ENCODE measurements at places on chromosomes 5 and 9.

- no peak for DNase-seq
These were observed at the start of gene SMIM32 for GRCh38 chr5:136192526-136193321. SMIM32 (minus strand) TSS chr5:136193162; CDS start chr5:136192524, 638 bp downstream.

GRCh38 chr9:7118633-7119032, 360.9 kb downstream of the KDM4C start:
- DNase-seq = no peak

GRCh38 chr9:19757745-19758144, 31.1 kb downstream of the SLC24A2 start:
- no peak for DNase-seq

DNA sequence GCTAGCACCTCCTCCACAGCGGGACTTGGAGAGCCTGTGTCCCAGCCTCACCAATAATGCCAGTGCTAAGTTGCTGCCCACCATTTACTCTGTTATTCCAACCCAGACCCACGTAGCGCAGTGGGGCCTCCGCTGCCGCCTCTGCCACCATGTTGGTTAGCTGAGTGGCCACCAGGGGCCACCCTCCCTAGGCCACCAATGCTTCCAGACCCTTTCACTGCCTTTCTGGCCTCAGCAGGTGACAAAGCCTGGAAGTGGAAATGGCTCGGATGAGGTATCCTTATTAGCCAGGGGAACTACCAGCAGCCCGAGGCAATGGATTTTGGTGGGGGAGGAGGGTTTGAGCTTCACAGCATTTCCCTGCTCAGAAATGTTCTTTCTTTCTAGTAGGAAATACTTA, 110.1 kb downstream of the OSTF1 start:
- DNase-seq = no peak

- no peak for DNase-seq
These were observed 31.3 kb downstream of the TMEM174 start for GRCh38 chr5:73204332-73204731.

DNA sequence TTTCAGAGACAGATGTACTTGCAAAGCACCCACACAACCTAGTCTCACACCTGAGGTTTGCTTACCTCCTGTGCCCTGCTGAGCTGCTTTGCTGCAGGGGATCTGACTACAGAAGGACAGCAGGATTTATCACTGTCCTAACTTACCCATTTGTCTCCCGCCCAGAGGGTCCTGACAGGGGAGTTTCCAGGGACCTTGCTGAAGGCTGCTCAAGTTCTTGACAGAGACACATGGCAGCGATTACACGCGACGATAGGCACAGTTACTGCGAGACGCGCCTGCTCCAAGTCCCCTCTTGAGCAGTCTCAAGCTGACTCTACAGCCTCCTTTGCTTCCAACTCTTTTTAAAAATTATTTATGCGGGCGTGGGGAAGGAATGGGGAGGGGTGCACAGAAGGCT, 24.6 kb upstream of the GALNT10 start:
- no peak for DNase-seq

DNA sequence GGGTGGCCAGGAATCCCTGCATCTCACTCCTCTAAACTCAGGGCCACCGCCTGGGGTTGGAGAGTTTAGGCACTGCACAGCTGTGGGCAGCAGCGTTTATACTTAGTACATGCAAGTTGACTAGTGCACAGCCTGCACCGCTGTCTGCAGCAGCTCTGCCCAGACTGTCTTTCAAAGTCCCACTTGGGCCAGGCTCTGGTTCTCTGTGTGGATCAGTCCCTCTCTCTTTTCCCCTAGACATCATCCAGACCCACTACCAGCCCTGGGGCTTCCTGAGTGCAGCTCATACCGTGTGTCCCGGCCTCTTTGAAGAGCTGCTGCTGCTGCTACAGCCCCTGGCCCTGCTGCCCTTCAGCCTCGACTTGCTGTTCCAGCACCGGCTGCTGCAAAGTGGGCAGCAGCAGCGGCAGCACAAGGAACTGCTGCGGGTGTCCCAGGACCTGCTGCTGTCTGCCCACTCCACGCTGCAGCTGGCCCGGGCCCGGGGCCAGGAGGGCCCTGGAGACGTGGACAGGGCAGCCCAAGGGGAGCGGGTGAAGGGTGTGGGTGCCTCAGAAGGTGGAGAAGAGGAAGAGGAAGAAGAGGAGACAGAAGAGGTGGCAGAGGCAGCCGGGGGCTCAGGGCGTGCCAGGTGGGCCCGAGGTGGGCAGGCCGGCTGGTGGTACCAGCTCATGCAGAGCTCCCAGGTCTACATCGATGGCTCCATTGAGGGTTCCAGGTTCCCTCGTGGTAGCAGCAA, 45.1 kb upstream of the TESK1 start:
- no peak for DNase-seq

DNA sequence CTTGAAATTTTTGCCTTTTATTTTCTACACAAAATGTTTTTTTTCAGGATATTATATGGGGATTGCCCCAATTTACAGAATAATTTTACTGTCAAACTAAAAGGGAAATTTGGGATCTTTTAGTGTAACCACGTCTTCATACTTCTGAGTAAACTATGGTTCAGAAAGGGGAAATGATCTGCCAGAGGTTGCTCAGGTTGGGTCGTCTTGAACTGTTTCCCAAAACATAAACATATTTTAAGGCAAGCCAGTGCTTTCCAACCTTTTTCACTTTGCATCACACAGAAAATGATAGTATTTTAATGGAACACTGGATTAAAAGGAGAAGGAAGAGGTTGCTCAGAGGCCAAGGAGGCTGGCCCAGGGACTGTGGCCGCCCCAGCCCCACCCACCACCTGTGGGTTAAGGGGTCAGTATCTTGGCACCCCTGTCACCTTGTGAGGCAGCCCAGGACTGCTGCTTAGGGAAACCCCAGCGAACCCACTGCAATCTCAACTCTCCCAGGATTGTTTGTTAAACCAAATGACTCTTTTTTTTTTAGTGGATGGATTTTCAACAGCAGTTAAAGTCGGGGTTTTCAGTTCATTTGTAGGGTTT, 142.7 kb upstream of the DHFR start:
- no peak for DNase-seq

- DNase-seq = no peak
These were observed 300.5 kb downstream of the SLCO4C1 start for GRCh38 chr5:101995585-101995984.

DNA sequence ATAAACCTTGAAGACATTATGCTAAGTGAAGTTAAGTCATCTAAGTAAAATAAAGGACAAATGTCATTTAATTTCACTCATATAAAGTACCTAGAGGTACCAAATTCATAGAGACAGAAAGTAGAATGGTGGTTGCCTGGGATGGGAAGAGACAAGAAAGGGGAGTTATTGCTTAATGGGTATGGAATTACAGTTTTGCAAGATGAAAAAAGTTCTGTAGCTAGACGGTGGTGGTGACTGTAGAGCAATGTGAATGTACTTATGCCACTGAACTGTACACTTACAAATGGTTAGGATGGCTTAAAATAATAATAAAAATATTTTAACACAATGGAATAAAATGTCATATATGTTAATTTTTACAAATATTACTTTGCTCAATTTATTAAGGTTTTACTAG, 128.0 kb downstream of the MPDZ start:
- no peak for DNase-seq

DNA sequence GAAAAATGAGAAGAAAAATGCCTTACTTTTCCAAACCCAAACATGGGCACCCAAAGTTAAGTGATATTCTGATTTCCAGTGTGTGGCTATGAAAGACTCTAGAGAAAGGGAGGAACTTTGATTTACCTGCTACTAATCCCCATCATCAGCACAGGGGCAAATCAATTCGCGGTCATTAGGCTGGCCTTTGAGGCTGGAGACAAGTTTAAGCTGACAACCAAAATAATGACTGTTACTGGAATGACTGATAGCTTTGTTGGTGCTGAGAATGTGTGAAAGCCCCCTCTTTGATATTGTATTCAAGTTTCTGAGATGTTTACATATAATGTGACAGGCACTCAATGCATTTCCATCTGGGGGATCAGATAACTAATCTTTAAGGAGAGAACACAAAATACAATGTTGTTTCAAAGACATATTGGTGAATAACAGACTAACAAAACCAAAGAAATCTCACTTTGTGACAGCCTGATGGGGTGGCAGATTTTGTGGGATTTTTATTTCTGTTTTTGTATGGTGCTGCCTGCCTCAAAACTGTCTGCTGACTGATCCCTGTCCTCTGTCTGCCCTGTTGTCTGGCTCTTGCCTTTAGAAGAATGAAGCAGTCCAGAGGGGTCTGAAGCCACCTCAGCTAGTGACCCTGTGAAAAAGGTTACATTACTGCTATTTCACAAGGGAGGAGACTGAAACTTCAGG, 12.6 kb upstream of the INSYN2B start:
- no peak for DNase-seq

Data from non-pigmented ciliary epithelial cell (primary cell).